ENCODE measurements at places on chromosomes 2 and 18. TPM values are rescaled to one million over a fixed set of nuclear protein-coding genes. Genes with fewer than 3 reads are reported as not detected.

The TRABD2A gene
- total RNA-seq, result 1.1 TPM

The CFC1 gene
- not detected for total RNA-seq

The METAP1D gene
- total RNA-seq, result 5.0 TPM

The POTEC gene
- total RNA-seq, result not detected

The IL36G gene
- not detected for total RNA-seq

The HOXD12 gene
- total RNA-seq, result not detected

The NCKAP5 gene
- total RNA-seq, result 0.96 TPM

The DSC2 gene
- not detected for total RNA-seq

The YPEL5 gene
- 69.8 TPM for total RNA-seq

The HAAO gene
- total RNA-seq, result not detected

The PIAS2 gene
- total RNA-seq, result 33.1 TPM

The MAP3K20 gene
- total RNA-seq, result 17.0 TPM

The ZNF521 gene
- total RNA-seq, result 324 TPM

The TPRKB gene
- total RNA-seq, result 46.5 TPM

The ASIC4 gene
- total RNA-seq, result not detected

The HAT1 gene
- total RNA-seq, result 24.2 TPM

The ANKRD53 gene
- total RNA-seq, result 0.38 TPM

The ARHGEF33 gene
- total RNA-seq, result 0.19 TPM

The CACNB4 gene
- 0.19 TPM for total RNA-seq

The AKAIN1 gene
- total RNA-seq, result not detected

The CRIM1 gene
- 1,217 TPM for total RNA-seq

The SCN1A gene
- total RNA-seq, result not detected

The REG1B gene
- not detected for total RNA-seq

The CSRNP3 gene
- total RNA-seq, result 0.19 TPM

The SRSF7 gene
- total RNA-seq, result 103 TPM

The LYPD1 gene
- 1.9 TPM for total RNA-seq

The GTF2A1L gene
- total RNA-seq, result not detected

The RPRM gene
- not detected for total RNA-seq

The SPDYA gene
- 0.33 TPM for total RNA-seq

The CRYGD gene
- total RNA-seq, result not detected

The SH2D6 gene
- not detected for total RNA-seq

The GPR39 gene
- total RNA-seq, result 0.10 TPM

The GPR35 gene
- total RNA-seq, result 0.33 TPM

The PRSS56 gene
- total RNA-seq, result not detected

The REG3A gene
- not detected for total RNA-seq

The HIBCH gene
- total RNA-seq, result 14.2 TPM

The IKZF2 gene
- total RNA-seq, result 2.9 TPM

The ALPG gene
- total RNA-seq, result not detected

The ANKRD29 gene
- total RNA-seq, result 5.2 TPM

The ANKRD44 gene
- total RNA-seq, result 39.5 TPM

The TMEM198 gene
- total RNA-seq, result not detected

The DYNAP gene
- total RNA-seq, result not detected

The ERMN gene
- not detected for total RNA-seq
